Hippocampal formation (tissue), 2 donors: ENCODE measurements at places on chromosomes 3 and 15.

- no peak for DNase-seq
Observed at GRCh38 chr15:68380456-68380855, 51.5 kb downstream of the ITGA11 start.

GRCh38 chr3:176526225-176526624, 671.1 kb downstream of the TBL1XR1 start:
- no peak for DNase-seq

DNA sequence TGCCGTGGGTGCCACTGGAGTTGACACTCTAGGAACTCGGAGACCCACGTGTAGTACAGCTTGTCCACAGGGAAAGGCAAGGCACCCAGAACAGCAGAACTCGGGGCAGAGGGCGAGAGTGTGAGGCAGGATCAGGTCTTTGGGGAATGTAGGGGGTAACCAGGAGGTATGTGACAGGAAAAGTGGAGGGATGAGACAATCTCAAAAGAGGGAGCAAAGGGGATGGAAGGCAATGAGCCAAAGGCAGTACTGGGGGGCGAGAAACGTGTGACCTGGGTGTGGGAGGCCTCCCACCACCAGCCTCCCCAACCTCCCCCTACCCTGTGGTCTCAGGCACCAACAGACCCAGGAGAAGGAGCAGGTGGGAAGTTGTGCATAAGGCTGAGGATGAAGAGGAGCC, 48.9 kb downstream of the UMPS start:
- no peak for DNase-seq

DNA sequence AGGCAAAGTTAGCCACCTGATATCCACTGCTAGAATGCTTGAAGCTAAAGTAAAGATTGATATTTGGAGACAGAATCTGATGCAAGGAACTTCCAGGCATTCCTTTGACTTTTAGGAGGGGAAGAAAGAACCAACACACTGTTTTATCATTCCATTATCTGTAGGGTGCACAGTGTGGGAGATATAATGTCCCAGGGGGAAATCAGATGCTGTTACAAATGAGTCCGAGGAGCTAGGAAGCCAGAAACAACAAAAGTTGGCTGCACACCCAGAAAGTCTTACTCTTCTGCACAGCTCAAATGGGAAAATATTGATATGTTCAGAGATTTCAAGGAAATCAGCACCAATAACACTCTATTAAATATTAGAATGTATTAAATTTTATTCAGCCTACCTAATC, 113.6 kb upstream of the ROBO1 start:
- DNase-seq, result no peak

GRCh38 chr15:87827131-87827530, 429.4 kb downstream of the NTRK3 start:
- no peak for DNase-seq

DNA sequence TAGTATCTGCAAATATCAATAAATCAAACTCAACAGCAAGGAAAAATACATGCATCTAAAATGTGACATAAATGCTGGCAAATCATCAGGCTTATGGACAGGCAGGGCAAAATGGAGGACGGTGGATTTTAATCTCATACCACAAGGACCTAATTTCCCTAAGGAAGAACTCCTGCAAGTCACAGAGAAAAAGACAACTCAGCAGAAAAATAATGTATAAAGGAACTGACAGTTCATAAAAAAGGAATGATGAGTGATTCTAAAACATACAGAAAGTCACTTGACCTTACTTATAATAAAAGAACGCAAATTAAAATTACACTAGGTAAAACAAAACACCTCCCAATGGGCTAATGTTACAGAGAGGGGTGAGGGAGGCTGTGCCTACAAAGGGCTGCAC, 17.2 kb downstream of the TUBGCP5 start:
- no peak for DNase-seq

DNA sequence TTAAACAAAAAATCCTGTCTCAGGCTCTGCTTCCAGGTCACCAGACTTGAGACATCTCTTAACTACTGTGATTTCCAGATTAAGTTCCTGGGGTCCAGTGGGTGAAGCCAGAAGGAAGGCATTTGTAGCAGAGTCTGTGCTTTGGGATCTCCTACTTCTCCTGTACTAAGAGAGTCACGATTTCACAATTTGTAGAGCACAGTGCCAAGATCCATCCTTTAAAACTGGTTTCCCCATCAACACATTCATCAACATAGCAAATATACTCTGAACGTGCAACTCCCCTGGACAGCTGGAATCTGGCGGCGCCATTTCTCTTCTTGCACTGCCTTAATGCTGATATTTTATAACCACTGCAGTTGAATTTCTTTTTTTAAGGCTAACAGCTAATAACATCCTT, 33.2 kb downstream of the CDCP1 start:
- DNase-seq, result no peak

DNA sequence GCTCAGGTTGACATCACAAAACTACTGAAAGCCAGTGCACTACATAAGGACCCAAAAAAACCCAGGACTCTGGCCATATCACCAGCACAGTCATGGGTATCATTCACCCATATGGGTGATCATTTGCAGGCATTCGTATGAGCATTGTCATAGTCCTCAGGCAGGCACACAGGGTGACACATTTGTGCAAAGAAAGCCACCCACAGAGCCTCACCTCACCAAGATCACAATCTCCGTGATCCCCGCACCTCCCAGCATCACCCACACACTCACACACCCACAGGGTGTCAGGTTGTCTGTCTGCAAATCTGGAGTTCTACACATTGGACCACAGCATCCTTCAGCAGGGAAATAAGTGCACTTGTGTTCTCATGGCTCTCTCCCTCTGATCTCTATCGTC, 166.0 kb upstream of the LPP start:
- DNase-seq, result no peak

GRCh38 chr15:96869122-96869521, 538.6 kb downstream of the NR2F2 start:
- no peak for DNase-seq

GRCh38 chr15:89967881-89968280, 33.2 kb upstream of the ZNF710 start:
- no peak for DNase-seq

- DNase-seq, result no peak
Observed at GRCh38 chr3:14988988-14989394, 41.6 kb downstream of the NR2C2 start.

GRCh38 chr15:82689147-82689546, 20.5 kb downstream of the AP3B2 start:
- DNase-seq, result no peak

GRCh38 chr15:92881211-92881754, 18.8 kb upstream of the CHD2 start:
- no peak for DNase-seq

GRCh38 chr3:27610800-27611525, 111.2 kb downstream of the EOMES start:
- DNase-seq, result no peak

DNA sequence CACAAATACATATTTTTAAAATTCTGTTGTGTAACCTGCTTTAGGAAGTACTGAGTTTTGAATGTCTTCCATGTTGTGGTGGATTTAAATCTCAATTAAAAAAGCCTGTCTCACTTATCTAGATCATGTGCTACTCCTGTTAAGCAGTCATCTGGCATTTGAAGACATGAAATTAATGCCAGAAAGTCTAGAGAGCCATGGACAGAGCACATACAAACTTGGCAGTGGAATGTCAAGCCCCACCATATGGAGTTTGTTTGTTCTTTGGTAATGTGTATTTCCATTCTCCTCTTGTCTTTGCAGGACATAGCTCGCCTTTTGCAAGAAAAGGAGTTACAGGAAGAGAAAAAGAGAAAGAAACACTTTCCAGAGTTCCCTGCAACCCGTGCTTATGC, 39.3 kb upstream of the UTS2B start:
- no peak for DNase-seq

DNA sequence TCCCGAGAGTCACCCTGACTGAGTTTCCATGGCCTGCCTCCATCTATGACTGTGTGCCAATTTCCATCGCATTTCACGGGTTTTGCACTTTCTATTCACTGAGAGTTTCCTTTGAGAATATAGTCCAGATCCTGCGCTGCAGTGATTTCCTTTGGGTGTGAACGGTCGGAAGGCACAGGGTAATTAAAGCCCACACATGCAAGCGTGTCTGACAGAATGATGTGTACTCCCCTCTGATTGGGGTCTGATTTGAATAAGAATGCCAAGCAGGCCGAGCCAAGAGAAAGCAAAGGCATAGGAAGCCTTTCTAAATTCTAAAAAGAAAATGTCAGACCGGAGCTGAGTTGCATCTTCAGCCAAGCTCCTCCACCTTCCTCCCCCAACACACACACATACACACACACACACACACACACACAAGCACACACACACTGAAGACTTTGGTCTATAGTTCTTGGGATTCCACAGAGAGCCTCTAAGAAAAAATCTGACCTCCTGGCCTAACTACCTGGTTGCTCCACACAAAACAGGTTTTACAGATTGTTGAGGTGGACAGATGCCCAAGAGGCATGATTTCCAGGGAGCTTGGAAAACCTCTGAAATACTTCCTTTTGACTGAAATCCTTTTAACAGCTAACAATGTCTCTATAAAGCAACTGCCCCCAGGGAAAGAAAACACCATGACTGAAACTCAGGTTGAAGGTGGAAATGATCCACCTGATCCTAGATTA, 59.7 kb upstream of the LRRN1 start:
- no peak for DNase-seq

GRCh38 chr3:152828075-152828840, 6.7 kb upstream of the P2RY1 start:
- no peak for DNase-seq

- no peak for DNase-seq
Observed at GRCh38 chr3:45355351-45355750, 33.0 kb upstream of the LARS2 start.

DNA sequence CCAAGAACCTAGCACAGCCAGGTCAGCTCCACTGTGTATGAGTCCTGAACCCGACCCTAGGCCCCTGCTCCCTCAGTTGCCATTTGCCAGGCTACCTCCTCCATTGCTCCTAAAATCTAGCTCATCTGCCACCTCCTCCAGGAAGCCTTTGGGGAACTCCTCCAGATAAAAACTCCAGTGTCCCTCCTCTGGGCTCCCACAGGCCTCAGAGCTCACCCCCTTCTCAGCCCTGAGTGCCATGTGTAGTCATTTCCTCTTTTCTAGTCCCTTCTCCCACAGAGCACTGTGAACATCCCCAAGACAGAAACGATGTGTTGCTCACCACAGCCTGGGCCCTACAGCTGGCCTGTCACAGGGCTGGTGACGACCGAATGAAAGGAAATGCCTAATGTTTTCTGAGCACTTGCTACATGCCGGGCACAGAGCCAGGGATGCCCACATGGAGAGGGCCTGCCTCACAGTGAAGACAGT, 61.0 kb downstream of the IQSEC1 start:
- peak; percentile 48 for DNase-seq

DNA sequence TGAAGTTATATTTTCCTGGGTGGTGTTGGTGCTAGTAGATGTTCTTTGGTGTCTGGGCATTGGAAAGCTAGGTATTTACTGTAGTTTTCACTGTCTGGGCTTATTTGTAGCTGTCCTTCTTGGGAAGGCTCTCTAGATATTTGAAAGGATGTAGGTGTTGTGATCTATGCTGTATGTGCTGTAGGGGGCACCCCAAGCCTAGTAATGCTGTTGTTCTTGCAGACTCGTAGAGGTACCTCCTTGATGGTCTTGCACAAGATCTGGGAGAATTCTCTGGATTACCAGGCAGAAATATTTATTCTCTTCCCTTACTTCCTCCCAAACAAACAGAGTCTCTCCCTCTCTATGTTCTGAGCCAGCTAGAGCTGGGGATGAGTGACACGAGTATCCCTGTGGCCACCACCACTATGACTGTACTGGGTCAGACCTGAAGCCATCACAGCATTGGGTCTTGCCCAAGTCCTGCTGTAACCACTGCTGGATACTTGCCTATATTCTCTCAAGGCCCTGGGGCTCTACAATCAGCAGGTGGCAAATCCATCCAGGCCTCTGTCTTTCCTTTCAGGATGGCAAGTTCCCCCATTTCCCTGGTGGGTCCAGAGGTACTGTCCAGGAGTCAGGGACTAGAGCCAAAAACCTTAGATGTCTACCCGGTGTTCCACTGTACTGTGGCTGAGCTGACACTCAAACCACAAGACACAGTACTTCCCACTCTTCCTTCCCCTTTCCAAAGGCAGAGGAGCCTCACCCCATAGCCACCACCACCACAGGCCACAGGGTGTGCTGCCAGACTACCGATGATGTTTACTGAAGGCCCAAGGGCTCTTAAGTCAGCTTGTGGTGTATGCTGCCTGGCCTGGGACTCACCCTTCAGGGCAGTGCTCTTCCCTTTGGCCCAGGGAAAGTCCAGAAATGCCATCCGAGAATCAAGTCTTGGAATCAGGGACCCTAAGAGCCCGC, 195.2 kb upstream of the DPPA4 start:
- DNase-seq, result peak; percentile 8

- no peak for DNase-seq
Observed at GRCh38 chr3:51646091-51646490, 25.0 kb upstream of the TEX264 start.

- no peak for DNase-seq
Observed at GRCh38 chr15:66142285-66142684, 111.3 kb downstream of the MEGF11 start.

GRCh38 chr15:52682781-52683180, 3.6 kb upstream of the ATOSA start:
- DNase-seq, result no peak

GRCh38 chr3:194103983-194104751, 31.8 kb upstream of the HES1 start:
- no peak for DNase-seq

GRCh38 chr3:71536376-71536965, 47.1 kb downstream of the FOXP1 start:
- DNase-seq, result no peak

GRCh38 chr15:98174286-98174685, 213.8 kb downstream of the ARRDC4 start:
- DNase-seq, result no peak

- no peak for DNase-seq
Observed at GRCh38 chr3:126937973-126938372, 44.9 kb upstream of the PLXNA1 start.

GRCh38 chr3:178971614-178972013, 100.0 kb downstream of the ZMAT3 start:
- no peak for DNase-seq

DNA sequence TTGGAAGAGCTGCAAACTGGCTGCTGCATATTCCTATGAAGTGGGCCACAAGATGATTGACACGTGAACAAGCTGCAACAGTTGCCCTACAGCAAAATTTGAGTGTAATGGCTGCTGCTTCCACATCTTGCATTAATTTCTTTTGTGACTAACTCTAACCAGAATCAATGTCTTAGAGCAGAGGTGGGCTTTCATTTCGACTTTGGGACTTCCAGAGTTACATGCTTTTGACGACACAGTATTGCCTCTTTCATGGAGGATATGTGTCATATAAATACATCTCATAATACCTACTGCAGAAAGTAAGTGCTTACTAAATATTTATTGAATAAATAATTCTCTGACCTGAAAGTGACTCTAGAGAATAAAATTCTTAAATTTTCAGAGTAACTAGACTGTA, 340.7 kb upstream of the KCNH8 start:
- no peak for DNase-seq
